ENCODE measurements at places on chromosomes 4 and X. TPM values are rescaled to one million over a fixed set of nuclear protein-coding genes. Genes with fewer than 3 reads are reported as not detected.

The PLAC1 gene
- total RNA-seq, result 2.1 TPM

The CXorf49 gene
- total RNA-seq, result not detected

The PNMA6F gene
- total RNA-seq, result not detected

The MAGEA1 gene
- total RNA-seq, result not detected

The TMSB15A gene
- total RNA-seq, result not detected

The FAM184B gene
- total RNA-seq, result not detected

The CSAG2 gene
- not detected for total RNA-seq

The BRS3 gene
- total RNA-seq, result not detected

The DCK gene
- total RNA-seq, result 10.1 TPM

GRCh38 chr4:77007358-77008230 is 58.0 kb downstream of the SEPTIN11 start:
- no peak overlapping the region for H3K4me3 ChIP-seq
- no peaks in the 10 kb centered on the region for H3K27me3 ChIP-seq
- peak; percentile 73 for DNase-seq
- 0 out of 2 replicates have a peak overlapping the region, but pooled peaks have one; percentile 26 for H3K27ac ChIP-seq
- H3K4me1 ChIP-seq, result peaks cover 17% of the 10 kb centered on the region

DNA sequence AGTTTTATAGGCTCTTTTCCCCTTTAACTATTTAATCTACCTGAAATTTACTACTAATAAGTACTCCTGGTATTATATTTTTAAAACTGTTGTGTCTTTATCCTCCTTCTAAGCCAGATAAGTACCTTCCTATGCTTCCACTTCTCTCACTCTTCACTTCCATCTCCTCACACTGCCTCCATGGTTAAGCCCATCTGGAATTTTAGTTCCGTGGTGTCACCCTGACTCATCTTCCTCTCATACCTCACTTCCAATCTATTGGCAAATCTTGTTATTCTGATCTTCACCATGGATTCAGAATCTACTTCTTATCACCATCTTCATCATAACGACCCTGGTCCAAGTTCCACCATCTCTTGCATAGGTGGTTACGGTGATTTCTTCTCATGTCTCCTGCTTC is 32.7 kb upstream of the DAPP1 start:
- no peak overlapping the region for H3K4me3 ChIP-seq
- no peaks in the 10 kb centered on the region for H3K36me3 ChIP-seq
- H3K4me1 ChIP-seq, result no peaks in the 10 kb centered on the region

DNA sequence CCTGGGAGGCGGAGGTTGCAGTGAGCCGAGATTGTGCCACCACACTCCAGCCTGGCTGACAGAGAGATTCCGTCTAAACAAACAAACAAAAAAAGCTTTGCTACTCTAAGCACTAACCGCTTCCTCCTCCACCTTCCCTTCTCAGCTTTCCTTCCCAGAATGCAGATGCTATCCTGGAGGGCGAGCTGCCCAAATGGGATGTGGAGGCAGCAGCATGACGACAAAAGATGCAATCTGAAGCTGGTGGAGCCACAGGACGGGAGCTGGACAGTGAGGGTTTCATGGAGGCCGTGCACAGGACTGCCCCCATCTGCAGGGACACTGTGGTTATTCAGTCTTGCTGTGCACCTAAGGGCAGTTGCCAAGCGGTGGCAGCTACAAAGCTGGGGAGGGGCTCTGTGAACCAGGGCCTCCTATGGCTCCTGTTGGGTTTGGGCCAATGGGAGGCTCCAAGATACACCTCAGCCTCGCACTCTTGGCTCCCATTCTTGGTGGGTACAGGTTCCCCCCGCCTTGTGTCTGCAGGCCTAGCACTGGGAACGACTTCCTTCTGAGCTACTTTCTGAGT is 47.4 kb downstream of the WDR1 start:
- H3K27ac ChIP-seq, result no peak overlapping the region
- H3K4me3 ChIP-seq, result no peak overlapping the region
- peaks cover 7% of the 10 kb centered on the region for H3K36me3 ChIP-seq
- no peaks in the 10 kb centered on the region for H3K27me3 ChIP-seq
- no peak for DNase-seq

DNA sequence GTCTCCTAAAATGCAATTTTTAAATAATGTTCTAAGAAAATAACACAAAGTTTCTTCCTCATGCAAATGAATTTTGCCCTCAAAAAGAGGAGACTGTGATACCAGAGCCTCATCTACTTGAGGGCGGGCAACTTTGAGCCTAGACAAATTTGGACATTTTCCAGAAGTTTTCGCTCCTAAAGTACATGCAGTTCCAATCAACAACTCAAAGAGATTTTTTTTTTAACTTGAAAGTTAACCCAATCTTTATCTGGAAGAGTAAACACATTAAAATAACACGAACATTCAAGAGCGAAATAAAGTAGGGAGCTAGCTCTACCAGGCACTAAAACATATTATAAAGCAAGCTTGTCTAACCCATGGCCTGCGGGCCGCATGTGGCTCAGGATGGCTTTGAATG is 29.4 kb upstream of the FBXW7 start:
- no peaks in the 10 kb centered on the region for H3K4me1 ChIP-seq
- H3K27me3 ChIP-seq, result no peaks in the 10 kb centered on the region

DNA sequence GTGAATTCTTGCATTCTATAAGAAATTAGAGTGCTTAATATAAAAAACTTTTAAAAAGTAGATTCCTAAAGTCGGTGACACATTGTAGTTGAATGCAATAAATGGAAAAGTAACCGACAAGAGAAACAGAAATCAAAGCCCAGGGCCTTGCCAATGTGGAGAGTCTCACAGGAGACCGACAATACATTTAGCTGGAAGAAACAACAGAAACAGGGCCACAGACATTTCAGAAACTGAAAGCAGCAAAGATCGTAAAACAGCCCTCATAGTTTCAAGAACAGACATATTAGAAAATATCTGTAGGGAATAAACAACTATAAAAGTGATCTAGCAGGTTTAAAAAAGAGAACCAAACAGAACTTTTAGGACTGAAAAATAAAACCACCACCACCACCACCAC is 49.5 kb downstream of the STAP1 start:
- no peaks in the 10 kb centered on the region for H3K4me1 ChIP-seq
- no peak overlapping the region for H3K27ac ChIP-seq
- no peaks in the 10 kb centered on the region for H3K36me3 ChIP-seq
- no peak for DNase-seq
- no peaks in the 10 kb centered on the region for H3K27me3 ChIP-seq

- no peak overlapping the region for H3K4me3 ChIP-seq
- H3K36me3 ChIP-seq, result no peaks in the 10 kb centered on the region
- DNase-seq, result no peak
- H3K4me1 ChIP-seq, result no peaks in the 10 kb centered on the region
- no peak overlapping the region for H3K27ac ChIP-seq
- H3K27me3 ChIP-seq, result no peaks in the 10 kb centered on the region
Observed at GRCh38 chrX:67654301-67654700, 110.5 kb downstream of the AR start.

DNA sequence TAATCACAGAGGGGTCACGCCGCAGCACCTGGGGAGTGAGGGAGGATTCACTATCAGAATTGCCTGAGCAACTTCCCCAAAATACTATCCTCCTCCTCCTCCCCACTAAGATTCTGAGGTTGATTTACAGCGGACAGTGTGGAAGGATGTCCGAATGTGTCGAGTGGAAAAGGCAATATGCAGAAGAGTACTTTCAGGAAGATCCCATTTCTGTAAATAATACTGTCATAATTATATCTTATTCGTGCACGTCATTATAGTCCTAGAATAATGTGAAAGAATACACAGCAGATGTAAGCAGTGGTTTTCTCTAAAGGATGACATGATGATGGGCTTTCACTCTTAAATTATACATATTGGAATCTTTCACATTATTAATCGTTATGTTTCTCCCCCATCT is 149.8 kb upstream of the NOCT start:
- no peaks in the 10 kb centered on the region for H3K36me3 ChIP-seq
- H3K4me3 ChIP-seq, result no peak overlapping the region
- H3K4me1 ChIP-seq, result no peaks in the 10 kb centered on the region
- no peak overlapping the region for H3K27ac ChIP-seq
- no peaks in the 10 kb centered on the region for H3K27me3 ChIP-seq
- DNase-seq, result no peak

DNA sequence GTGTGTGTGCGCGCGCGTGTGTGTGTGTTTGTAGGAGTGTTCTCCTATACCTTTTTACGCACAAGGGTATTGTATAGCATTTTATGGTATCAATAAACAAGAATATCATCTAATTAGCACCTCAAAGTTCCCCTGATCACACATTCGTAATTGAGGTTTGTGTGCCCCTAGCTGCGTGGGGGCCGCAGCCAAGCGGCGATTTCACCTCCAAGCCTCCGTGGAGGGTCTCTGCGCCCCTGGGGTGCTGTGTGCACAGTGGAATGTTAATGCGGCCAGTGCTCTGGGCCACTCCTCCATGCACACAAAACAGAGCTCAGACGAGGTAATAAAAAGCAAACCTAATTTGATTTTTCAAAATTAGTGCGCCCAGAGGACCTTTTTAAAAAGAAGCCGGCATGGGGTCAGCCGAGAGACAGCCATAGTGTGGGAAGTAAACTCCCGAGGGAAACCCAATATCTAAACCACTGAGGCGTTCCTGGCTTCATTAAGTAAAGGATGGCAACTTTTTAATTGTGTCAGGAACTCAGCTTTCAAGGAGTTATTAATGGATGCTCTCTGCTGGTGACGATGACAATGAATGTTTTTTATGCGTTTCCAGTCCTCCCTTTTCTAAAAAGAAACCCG is 110.6 kb downstream of the SORCS2 start:
- no peaks in the 10 kb centered on the region for H3K4me1 ChIP-seq
- H3K27ac ChIP-seq, result no peak overlapping the region
- no peak overlapping the region for H3K4me3 ChIP-seq

GRCh38 chrX:48487362-48487798 is 11.4 kb downstream of the FTSJ1 start:
- H3K4me3 ChIP-seq, result no peak overlapping the region
- peak overlapping the region; percentile 98 for H3K27ac ChIP-seq
- H3K27me3 ChIP-seq, result no peaks in the 10 kb centered on the region
- DNase-seq, result peak; percentile 77
- H3K4me1 ChIP-seq, result peaks cover 28% of the 10 kb centered on the region
- no peaks in the 10 kb centered on the region for H3K36me3 ChIP-seq
